NCI-H69 (cell line): ENCODE measurements at places on chromosomes 4 and X.
A peak's percentile ranks its signal among the peaks of the same experiment; 100 is the strongest.

DNA sequence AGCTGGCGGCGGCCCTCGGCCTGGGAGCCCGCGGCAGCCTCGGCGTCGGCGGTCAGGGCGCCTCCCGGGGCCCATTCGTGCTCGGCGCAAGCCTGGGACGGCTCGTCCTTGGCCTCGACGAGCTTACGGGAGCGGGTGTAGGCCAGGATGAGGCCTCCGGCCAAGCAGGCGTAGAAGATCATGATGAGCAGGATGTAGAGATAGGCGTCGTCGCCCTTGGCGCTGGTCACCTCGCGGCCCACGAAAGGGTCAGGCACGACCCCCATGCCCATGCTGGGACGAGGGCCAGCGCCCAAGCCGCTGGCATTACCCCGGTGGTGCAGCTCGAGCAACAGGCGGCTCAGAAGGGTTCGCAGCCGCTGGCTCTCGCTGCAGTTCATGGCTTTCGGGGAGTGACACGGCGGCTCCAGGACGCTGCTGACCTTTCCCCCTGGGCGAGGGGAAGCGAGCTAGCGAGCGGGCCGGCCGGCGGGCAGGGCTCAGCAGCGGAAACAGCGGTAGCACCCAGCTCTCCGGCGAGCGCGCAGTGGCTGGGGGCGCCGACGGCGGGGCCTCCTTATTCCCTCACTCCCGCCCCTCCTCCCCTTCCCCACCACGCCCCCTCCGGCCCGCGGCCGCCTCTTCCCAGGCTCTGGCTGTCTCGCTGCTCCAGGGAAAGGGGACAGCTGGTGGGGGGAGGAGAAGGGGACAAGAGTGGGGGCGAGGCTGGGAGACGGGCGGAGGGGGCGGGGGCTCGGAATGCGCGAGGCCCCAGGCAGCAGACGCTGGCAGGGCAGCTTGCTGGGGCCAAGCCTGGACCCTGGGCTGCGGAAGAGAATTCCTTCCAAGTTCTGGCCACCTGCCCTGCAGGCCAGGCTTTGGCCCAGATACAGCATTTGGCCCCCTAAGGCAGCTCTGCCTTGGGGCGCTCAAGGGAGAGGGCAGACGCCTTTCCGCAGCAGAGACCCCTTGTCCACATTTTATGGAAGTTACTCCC is at the start of gene KCNE5:
KCNE5 (minus strand) TSS at position 532 of the 976 bp plus-strand sequence; CDS start at position 380, 152 bp downstream.
- DNase-seq: no peak

DNA sequence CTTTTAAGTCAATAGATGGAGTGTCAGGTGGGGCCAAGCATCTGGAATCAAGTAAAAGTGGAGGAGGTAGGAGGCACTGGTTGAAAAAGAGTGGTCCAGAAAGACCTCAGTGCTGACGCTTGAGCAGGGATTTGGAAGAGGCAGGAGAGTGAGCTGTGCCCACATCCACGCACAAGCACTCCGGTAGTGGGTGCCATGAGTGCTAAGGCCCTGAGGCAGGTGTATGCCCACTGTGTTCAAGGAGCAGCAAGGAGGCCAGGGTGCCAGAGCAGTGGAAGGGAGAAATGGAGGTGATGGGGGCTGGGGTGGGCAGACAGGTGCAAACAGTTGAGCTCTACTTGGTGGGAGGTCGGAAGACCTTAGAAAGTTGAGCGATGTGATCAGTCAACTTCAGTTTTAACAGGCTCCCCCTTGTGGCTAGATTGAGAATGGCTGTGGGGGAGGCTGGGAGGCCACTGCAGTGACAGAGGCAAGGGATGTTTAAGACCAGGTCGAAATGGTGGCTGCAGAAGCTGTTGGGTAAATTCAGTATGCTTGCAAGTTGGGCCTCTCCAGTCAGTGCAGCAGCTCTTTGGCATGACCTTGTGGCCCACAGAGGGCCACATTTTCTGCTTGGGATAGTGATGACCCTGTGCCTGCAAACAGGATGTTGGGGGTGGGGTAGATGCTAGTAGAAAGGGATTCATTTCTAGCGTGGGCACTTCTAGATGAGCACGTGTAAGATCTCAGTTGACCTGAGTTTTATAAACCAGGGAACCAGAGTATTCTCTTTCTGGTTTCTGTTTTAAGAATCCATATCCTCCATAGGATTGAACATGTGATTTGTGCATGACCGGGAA is 12.7 kb downstream of the TKTL1 start:
- peak; percentile 37 for DNase-seq

- no peak for DNase-seq
These were observed 3.2 kb upstream of the LRCH2 start for GRCh38 chrX:115237056-115237455.

DNA sequence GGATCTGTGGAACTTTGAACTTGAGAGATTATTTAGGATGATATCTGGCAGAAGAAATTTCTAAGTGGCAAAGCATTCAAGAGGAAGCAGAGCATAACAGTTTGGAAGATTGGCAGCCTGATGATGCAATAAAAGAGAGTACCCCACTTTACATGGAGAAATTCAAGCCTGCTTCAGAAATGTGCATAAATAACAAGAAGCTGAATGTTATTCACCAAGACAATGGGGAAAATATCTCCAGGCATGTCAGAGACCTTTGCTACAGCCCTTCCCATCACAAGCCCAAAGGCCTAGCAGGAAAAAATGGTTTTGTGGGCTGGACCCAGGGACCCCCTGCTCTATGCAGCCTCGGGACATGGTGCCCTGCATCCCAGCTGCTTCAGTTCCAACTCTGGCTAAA is 420.8 kb downstream of the DTHD1 start:
- no peak for DNase-seq

- no peak for DNase-seq
These were observed 104.0 kb upstream of the WDR17 start for GRCh38 chr4:175961604-175962003.

DNA sequence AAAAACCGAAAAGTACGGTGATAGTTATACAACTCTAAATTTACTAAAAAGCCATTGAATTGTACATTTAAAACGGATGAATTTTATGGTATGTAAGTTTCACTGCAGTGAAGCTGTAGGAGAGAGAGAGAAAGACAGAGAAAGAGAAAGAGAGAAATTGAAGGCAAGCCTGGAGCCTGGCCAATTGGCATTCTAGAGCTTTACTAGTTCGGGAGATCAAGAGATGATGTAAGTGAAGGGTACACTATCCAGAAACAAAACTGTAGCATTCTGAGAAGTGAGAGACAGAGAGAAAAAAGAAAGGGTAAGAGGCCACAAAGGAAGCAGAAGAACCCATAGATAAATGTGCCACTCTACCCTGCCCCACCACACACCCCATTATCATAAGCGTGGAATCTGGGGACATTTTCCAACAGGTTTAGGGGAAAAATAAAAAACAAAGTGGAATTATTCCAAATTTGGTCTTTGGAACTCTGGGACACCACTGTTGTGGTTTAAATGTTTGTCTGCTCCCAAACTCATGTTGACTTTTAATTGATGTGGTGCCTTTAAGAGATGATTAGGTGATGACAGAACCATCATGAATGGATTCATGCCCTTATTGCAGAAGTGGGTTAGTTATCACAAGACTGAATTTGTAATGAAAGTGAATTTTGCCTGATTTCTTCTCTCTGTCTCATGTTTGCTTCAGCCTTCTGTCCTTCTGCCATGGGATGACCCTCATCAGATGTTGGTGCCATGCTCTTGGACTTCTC is 123.0 kb upstream of the PLS3 start:
- DNase-seq: no peak

DNA sequence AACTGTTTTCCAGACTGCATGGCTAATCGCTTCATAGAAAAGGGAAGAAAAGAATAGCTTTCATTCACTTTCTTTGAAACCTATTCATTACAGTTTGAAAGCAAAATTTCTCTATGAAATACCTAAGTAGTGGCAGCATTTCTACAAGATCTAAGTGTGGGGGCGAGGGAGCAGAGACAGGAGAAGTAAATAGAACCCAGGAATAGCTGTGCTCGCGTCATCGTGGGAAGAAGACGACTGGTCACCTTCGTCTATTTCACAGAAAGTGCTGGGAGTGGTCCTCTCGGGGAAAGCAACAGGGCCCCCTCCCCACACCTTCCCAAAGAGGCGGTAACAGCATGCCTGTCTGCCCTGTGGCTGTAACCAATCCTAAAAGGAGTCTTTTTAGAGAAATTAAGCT is 169.9 kb upstream of the NOCT start:
- DNase-seq: no peak

- no peak for DNase-seq
These were observed 257.7 kb downstream of the OPHN1 start for GRCh38 chrX:68175562-68175961.

GRCh38 chr4:177404342-177404741 is 37.9 kb downstream of the AGA start:
- no peak for DNase-seq

GRCh38 chrX:137366018-137366633 is 199.8 kb upstream of the ZIC3 start:
- no peak for DNase-seq

- DNase-seq: no peak
These were observed 3.6 kb upstream of the MAGED1 start for GRCh38 chrX:51889851-51890250.

- no peak for DNase-seq
These were observed 37.6 kb upstream of the FAM156A start for GRCh38 chrX:52995987-52996331.

DNA sequence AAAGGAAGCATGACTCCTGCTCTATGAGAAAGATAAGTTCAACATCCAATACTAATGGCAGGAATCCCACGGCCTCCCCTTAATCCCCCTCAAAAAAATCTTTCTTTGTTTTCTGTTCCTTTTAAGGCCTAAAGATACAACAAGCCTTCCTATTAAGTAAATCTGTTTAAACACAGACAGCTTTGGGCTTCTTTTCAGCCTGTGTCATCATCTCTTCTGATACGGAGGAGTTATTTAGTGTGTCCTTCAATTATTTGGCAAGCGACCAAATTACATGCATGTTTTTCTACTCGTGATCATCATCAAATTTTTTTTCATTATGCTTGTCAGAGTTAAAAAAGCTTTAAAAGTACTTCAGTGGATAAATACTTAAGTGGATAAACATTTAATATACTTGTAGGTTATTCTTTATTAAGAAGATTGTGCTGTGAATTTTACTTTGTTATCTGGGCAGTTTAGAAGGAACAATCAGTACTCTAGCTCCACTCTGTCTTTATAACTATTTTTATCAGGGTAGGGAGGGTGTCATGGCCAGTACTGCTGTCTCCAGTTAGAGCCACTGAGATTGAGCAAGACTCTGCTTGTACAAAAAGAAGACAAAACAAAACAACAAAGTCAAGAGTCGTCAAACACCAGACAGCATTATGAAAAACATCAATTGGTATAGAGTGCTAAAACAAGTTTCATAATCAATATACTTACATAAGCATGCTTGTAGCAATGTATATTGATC is 210.7 kb downstream of the PRR32 start:
- peak; percentile 0 for DNase-seq

DNA sequence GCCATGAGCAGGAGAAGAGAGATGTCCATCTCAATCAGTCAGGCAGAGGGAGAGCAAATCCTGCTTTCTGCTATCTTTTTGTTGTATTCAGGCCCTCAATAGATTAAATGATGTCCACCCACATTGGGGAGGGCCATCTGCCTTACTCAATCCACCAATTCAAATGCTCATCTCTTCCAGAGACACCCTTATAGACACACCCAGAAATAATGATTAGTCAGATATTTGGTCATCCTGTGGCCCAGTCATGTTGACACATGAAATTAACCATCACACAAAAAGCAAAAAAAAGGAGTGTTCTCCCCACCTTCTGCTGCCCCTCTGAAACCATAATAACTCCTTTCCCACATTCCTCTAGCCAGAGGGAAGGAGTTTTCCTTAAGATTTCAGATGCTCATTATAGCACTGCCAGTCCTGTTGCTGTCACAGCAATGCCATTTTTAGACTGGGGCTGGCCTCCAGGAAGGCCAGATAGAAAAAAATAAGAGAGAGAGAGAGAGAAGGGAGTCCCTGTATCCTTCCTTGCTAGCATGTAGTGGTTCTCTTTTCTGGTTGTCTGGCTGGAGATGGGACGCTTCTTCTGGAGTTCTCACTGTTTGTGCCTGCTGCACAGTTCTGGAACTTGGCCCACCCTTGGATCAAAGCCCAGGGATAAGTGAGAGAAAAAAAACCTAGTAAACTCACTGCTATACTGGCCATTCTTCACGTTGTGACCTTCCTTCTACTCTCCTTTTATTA is 177.7 kb downstream of the RBM46 start:
- no peak for DNase-seq

- peak; percentile 84 for DNase-seq
These were observed 77.0 kb downstream of the ZNF827 start for GRCh38 chr4:145861336-145862318.

GRCh38 chr4:66506985-66507384 is 836.7 kb upstream of the EPHA5 start:
- DNase-seq: no peak

GRCh38 chr4:93157986-93158385 is 670.6 kb upstream of the ATOH1 start:
- DNase-seq: peak; percentile 26

DNA sequence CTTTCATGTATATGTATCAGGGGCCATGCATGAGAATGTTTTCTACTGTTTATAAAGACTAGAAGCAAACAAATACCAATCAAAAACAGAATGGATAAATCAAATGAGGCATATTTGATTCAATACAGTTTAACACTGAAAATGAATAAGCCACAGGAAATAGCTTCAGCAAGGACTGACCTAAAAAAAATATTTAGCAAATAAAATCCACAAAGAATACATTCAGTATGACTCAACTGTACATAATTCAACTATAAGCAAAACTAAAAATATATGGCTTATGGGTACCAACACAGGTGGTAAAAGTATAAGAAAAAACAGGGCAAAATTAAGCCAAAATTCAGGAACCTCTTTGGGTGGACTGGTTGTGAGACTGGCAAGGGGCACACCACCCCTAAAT is 112.9 kb downstream of the KCNIP4 start:
- DNase-seq: no peak

DNA sequence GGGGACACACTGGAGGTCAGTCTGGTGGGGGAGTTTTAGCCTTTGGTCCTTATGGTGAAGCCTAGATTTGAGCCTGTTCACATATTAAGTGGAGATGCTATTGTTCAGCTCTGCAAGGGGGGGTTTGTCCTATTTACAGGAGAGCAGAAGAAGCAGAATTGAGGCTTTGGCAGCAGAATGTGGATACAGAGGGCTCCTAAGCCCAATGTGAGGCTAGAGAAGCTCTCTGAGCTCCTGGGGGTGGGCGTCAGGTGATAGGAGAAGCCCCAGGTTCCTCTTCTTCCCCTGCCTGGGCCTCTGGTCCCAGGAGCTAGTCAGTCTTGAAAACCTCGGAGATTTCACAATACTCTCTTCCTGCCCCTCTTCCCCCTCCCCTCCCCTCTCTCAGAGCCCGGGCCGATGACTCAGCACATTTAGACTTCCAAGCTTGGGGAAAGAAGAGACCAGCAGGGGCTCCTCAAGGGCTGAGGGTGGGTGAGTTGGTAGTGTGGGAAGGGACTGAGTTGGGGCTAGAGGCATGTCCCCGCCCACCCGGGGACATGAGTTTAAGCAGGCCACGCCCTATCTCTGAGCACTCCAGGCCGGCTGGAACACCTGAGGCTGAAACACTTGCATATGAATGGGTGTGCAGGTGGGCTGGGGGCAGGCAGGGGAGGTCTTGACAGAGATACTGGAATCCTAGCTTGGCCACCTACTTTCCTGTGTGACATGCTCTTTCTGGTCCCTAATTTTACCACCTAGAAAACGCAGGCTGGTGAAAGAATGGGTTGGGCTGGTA is 3.4 kb downstream of the TFE3 start:
- DNase-seq: peak; percentile 86
